ENCODE measurements at places on chromosomes 2 and 18.

GRCh38 chr2:241514553-241514952, 6.2 kb upstream of the STK25 start:
- no peak for DNase-seq

GRCh38 chr2:8676921-8677645, 4.8 kb upstream of the ID2 start:
- no peak for DNase-seq

DNA sequence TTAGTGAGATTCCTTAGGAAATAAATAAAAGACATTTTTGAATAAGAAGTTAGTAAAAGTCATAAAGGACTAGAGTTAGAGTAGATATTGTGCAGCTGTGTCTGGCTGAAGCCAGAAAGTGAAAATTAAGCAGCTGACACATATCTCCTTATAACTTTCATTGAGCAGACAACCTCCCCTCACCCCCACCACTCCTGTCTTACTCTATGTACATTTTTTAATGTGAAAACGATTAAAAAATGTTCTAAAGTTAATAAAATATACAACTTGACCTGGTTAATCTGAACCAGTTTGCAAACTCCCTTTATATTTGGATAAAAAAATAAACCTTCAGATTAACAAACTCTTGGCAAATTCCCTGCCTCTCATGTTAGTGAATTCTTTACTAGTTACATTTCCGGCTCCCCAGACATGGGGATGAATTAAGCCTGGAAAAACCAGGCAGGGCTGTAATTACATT, 462.8 kb downstream of the MEIS1 start:
- no peak for DNase-seq

DNA sequence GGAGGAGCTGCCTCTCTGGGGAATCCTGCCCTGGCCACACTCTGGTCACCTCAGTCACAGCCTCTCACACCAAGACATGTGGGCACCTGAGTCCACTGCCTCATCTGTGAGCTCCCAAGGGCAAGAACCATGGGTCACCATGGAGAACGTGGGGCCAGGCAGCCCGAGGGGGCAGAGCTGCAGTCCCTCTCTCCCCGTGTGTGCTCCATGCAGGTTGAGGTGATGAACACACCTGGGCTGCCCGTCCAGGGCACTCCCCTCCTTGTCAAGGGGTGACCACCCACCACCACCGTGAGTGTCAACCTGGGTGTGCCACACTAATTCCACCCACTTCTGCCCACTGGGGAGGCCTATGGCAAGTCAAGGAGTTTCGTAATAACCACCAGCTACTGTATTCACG, 159.6 kb upstream of the RAB6C start:
- DNase-seq: no peak

GRCh38 chr2:102585847-102586404, 33.4 kb upstream of the SLC9A2 start:
- DNase-seq: no peak

- DNase-seq: no peak
Observed at GRCh38 chr18:8752329-8752728, 47.0 kb downstream of the MTCL1 start.

- DNase-seq: no peak
Observed at GRCh38 chr2:10220045-10220901, 82.4 kb upstream of the HPCAL1 start.

GRCh38 chr2:43038034-43038695, 188.2 kb downstream of the ZFP36L2 start:
- no peak for DNase-seq

DNA sequence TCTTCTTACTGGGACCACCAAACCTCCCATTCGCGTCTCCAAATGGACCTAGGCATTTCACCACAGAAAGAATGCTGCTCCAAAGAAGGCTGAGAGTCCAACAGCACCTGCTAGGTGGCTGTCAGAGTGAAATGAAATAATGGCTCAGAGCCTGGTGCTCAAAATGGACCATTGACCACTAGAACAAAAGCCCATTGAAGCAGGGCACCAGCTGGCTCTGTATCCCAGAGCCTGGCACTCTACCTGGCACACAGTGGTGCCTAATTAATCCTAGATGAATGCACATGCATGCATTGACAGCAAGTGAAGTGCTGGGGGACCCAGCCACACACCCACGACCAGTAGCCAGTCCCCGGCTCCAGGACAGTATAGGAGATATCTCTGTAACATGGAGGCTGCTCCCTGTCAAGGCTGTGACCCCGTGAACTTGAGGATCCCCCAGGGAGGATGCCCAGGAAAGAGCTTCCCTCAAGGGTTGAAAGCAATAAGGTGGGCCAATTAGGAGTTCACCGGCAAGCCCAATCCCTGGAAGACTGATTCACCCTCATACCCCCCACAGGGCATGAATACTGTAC, 261.3 kb downstream of the TNS1 start:
- no peak for DNase-seq

GRCh38 chr2:101329026-101329425, 20.5 kb upstream of the RNF149 start:
- DNase-seq: no peak

DNA sequence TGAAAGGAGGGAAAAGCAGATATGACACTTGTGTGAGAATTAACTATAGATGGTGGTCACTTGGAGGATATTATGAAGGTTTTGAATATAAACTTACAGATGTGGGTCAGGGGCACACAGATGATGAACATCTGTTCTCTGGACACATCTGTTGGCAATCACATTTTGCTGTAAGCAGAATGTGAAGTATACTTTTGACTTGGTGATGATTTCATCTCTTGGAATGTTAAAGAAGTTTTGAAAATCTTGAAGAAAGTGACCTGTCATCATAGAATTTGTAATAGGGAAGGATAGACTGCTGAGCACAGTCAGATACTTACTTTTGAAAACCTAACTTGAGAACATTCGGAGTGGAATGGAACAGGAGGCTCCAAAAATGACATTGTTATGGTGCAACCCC, 40.2 kb downstream of the PIKFYVE start:
- no peak for DNase-seq

- peak; percentile 30 for DNase-seq
Observed at GRCh38 chr18:35580701-35581539, 620 bp upstream of the GALNT1 start.

DNA sequence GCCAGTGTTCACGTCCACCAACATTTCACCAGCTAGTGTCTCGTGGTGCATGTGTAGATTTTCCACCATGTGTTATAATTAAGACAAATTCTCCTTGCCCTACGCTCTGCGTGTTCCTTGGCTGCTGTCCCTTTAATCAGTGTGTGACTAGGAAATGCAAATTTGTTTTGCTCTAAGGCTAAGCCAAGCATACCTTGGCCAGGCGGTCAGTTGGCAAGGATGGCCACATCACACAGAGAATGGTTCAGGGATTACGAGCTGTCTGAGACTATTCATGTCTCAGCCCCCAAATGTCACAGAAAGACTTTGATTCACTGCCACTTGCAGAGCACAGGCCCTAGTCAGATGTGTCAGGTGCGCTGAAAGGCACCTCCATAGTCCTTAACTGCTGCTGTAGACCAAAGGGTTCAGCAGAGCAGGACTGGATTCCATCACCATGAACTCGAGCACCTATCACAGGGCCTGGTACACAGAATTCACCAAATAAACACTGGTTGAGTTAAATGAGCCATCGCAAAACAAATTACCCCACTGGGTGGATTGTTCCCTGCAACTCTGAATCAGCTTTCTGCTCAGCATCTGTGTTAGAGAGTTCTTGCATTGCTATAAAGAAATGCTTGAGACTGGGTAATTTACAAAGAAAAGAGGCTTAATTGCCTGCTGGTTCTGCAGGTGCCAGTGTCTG, 128.4 kb downstream of the CABLES1 start:
- no peak for DNase-seq

DNA sequence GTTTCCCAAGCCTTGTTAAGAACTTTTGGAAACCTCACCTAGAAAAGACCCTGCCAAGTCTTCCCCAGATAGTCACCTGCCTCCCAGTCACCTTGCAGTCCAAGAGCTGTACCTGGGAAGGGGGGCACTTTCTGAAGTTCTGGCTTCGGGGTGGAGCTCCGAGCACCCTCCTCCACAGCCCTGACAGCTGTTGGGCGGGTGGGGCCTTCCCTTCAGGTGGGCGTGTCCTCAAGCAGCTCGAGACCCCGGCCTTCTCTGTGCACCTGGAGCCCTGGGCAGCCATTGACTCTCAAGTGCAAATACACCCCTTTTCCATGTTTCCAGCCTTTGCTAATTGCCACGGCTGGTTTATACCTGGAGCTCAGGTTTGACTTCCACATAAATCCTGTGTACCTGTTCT, 37.0 kb upstream of the IGFBP5 start:
- DNase-seq: no peak

DNA sequence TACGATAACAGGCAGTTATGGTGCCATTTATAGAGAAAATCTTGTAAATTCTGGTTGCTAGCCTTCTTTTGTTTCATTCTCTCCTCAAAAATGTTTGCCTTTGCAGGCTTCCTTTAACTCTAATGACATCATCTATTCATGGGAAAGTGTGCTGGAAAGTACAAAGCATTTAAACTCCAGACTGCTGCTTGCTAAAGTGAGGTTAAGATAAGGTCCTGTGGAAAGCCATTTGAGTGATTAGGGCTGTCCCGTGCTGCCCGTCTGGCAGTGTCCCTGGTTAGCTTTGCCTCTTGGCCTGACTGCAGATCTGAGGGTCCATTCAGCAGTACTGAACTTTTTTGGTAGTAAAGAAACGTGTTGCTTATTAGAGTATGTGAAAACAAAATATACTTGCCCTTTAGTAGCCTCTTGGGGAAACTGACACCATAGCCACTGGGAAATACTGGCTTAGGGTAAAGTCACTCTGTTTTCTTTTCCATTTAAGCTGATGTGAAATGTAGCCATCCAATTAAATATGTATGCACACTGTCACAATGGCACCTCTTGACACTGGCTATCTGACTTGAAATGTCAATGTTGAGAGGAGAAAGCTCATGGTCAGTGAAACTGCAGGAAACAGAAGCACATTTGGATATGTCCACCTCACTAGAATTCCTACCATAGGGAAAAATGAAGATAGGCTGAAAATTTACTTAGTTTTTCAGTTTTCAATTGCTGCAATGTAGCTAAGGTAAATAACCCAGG, 321.5 kb downstream of the SLC8A1 start:
- DNase-seq: no peak

- no peak for DNase-seq
Observed at GRCh38 chr18:34995746-34996145, 45.5 kb upstream of the MAPRE2 start.

GRCh38 chr2:165778653-165779451, 15.2 kb downstream of the GALNT3 start:
- DNase-seq: no peak

GRCh38 chr2:236688157-236688556, 118.5 kb downstream of the ACKR3 start:
- no peak for DNase-seq

GRCh38 chr18:59083136-59083818, 56.4 kb upstream of the SEC11C start:
- no peak for DNase-seq

- DNase-seq: no peak
Observed at GRCh38 chr2:177397481-177398289, 5.1 kb downstream of the AGPS start.

- DNase-seq: no peak
Observed at GRCh38 chr18:79405019-79405780, 9.5 kb downstream of the NFATC1 start.
